ENCODE measurements at places on chromosomes 11 and 22. TPM values are rescaled to one million over a fixed set of nuclear protein-coding genes. Genes with fewer than 3 reads are reported as not detected.

SAA2 gene
- total RNA-seq, result 15.2 TPM

CCDC82 gene
- total RNA-seq, result 12.7 TPM

FAT3 gene
- total RNA-seq, result 0.80 TPM

LMNTD2 gene
- 2.2 TPM for total RNA-seq

TMPRSS5 gene
- 0.07 TPM for total RNA-seq

ACR gene
- not detected for total RNA-seq

MUC5B gene
- total RNA-seq, result not detected

CAT gene
- 44.3 TPM for total RNA-seq

TSKU gene
- 23.4 TPM for total RNA-seq

ST14 gene
- 75.5 TPM for total RNA-seq

ELFN2 gene
- total RNA-seq, result 4.6 TPM

KIRREL3 gene
- 5.1 TPM for total RNA-seq

TLCD5 gene
- 23.1 TPM for total RNA-seq

SCGB1A1 gene
- not detected for total RNA-seq

KREMEN1 gene
- 4.8 TPM for total RNA-seq

KBTBD3 gene
- 4.2 TPM for total RNA-seq

PNPLA5 gene
- total RNA-seq, result not detected

OR52E4 gene
- total RNA-seq, result not detected

CCDC73 gene
- total RNA-seq, result not detected

TRIM64 gene
- not detected for total RNA-seq

CEP126 gene
- total RNA-seq, result 0.72 TPM

PICK1 gene
- 38.7 TPM for total RNA-seq

USP2 gene
- 0.63 TPM for total RNA-seq

TEF gene
- total RNA-seq, result 1.8 TPM

MPPED2 gene
- total RNA-seq, result 0.07 TPM

RAB3IL1 gene
- total RNA-seq, result 0.12 TPM

TPBGL gene
- not detected for total RNA-seq

KRTAP5-11 gene
- total RNA-seq, result not detected

PRRG4 gene
- 3.1 TPM for total RNA-seq

OR51E2 gene
- not detected for total RNA-seq

TUT1 gene
- total RNA-seq, result 9.4 TPM

TEX12 gene
- total RNA-seq, result not detected

All from epithelial cell of proximal tubule (primary cell).